ENCODE measurements at places on chromosomes 6 and 20.

DNA sequence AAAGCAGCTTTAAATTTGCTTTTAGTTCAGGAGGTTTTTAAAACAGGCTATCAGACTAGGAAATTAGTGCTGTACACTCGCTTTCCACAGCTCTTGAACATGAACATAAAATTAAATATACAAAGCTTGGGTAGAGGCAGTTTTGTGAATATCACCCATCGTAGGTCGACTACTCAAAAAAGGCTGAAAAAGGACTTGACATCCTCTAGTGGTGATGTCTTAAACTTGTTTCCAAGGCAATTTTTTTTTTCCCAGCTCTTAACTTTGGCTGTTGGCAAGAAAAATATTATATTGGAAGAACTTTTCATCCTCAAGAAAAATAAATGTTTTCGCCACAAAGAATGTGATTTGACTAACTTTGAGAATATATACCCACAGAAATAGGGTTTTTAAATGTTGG lies 2.9 kb downstream of the MAP7 start:
- DNase-seq: no peak

GRCh38 chr20:10329387-10330005 lies 104.5 kb downstream of the MKKS start:
- DNase-seq: no peak

- no peak for DNase-seq
Measured at GRCh38 chr6:134553936-134554335, 236.0 kb upstream of the SGK1 start.

GRCh38 chr20:46631874-46632446 lies 19.3 kb downstream of the SLC13A3 start:
- no peak for DNase-seq

DNA sequence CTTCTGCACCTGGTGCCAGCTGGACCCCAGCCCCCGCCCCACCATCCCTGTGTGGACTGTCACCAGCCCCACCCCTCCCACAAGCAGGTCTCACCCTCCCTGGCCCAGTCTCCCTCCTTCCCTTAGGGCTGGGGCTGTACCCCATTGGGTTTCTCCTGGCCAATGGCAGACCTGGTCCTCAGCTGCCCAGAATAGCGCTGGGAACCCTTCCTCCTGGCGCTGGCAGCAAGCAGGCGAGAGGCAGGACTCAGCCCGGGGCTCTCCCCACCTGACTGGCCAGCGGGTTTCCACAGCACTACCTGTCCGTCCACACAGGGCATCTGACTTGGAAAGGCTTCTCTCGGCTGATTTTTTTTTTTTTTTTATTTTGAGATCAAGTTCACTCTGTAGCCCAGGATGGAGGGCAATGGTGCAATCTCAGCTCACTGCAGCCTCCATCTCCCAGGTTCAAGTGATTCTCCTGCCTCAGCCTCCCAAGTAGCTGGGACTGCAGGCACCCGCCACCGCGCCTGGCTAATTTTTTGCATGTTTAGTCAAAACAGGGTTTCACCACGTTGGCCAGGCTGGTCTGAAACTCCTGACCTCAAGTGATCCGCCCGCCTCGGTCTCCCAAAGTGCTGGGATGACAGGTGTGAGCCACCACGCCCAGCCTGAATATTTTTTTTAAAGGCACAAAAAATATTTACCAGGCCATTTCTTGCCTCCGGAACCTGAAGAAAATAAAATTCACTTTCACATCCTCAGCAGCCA lies 21.6 kb upstream of the CHRNA4 start:
- no peak for DNase-seq

DNA sequence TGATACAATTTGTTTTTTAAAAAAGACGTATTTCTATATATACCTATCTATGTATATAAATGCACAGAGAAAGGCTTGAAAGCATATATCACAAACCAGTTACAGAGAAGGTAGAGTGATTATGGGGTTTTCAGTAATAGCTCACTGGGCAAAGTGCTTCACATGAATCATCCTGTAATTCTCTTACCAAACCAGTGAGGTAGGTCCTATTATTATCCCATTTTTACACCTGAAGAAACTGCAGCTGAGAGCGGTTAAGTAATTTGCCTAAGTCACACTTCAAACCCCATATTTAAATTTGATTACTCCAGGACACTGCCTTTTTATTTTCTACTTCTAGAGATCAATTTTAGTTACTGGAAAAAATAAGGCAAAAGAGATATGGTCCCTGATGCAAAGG lies 4.4 kb downstream of the GSS start:
- DNase-seq: no peak
